Posterior cingulate gyrus (tissue), 11 donors: ENCODE measurements at places on chromosomes 1 and 21.
A peak's percentile ranks its signal among the peaks of the same experiment; 100 is the strongest.

- no peak for DNase-seq
Measured at GRCh38 chr1:156164125-156164831, 10.9 kb downstream of the SEMA4A start.

- no peak for DNase-seq
Measured at GRCh38 chr1:97433824-97434177, 487.0 kb downstream of the DPYD start.

DNA sequence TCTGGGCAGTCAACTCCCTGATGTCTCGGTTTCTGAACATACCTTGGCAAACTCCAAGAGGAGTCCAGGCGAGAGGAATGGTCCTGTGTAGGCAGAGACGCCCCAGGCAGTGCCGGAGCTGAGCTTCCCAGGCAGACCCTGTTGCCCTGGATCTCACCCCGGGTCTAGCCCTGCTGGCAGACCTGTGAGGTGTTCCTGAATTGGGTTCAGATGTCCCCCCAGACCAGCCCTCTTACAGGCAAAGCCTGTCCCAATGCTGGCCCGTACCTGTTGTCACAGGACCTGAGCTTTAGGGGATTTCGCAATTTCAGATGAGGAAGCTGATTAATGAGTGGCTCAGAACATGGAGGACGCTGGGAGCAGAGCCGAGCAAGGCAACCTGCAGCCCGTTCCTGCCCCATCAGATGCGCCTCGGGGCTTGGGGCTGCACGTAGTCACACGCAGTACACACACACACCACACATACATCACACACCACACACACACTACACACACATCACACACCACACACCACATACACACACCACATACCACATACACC, 38.5 kb upstream of the PDE9A start:
- DNase-seq: no peak

DNA sequence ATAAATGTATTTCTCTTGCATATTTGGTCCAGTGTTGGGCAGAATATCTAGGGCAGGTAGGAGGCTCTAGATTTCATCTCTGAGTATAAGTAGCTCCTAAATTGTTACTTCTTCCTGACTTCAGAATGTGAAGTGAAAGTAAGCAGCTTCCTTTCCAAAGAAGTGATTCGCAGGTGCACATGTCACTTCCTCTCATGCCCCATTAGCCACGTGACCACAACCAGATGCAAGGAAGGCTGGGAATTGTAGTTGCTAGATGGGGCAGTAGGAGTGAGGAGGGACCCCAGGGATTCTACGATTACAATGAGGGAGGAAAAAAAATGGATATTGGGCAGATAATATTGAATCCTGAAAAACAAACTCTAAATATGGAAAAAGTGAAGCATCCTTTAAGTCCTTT, 113.2 kb upstream of the CYYR1 start:
- no peak for DNase-seq

DNA sequence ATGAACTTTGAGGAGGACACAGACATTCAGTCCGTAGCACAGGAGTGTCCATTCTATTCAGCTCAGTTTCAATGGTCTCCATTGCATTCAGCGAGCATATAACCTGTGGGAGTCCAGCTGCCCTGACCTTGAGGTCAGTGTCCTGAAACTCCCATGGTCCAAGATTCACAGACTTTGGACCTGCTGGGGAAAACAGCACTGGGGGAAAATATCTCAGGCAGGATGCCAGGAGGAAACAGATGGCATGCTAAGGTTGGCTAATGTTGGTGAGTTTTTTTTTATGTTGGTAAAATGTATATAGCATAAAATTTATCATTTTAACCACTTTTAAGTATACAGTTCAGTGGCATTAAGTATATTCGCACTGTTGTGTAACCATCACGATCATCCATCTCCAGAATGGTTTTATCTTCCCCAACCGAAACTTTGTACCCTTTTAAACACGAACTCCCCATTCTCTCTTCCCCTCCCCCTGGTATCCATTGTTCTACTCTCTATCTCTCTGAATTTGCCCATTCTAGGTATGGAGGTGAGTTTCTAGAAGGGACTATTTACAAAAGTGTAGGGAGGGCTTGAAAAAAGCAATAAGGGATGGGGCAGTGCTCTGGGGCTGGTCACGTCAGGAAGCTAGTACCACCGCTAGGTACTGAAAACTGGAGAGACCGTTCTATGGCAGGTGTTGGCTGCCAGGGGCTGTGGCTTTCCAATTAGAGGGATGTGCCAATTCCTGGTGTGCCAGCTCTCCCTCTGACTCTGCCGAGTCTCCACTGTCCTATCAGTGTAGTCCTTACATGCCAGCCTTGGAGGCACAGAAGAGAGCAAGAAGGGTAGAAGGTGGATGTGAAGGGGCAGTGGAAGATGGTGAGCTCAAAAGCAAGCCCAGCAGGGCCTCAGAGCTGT, 85.3 kb downstream of the FOXD2 start:
- no peak for DNase-seq

DNA sequence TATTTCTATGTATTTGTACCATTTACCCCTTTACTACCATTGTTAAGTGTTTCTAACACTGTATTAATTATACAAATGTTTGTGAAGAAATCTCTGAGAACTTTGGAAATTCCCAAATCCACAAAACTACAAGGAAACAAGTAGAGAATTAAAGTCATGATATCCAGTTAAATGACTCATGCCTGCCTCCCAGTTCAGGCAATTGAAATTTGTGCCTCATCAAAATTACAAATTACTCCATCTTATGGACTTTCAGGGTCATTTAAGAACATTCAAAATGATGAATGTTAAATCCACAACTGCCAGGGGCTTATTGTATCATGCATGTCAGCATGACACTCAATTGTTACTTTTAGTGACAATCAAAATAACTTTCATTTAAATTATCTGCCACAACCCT, 282.4 kb downstream of the ZNF326 start:
- no peak for DNase-seq

- no peak for DNase-seq
Measured at GRCh38 chr21:35244514-35244913, 195.4 kb upstream of the RUNX1 start.

DNA sequence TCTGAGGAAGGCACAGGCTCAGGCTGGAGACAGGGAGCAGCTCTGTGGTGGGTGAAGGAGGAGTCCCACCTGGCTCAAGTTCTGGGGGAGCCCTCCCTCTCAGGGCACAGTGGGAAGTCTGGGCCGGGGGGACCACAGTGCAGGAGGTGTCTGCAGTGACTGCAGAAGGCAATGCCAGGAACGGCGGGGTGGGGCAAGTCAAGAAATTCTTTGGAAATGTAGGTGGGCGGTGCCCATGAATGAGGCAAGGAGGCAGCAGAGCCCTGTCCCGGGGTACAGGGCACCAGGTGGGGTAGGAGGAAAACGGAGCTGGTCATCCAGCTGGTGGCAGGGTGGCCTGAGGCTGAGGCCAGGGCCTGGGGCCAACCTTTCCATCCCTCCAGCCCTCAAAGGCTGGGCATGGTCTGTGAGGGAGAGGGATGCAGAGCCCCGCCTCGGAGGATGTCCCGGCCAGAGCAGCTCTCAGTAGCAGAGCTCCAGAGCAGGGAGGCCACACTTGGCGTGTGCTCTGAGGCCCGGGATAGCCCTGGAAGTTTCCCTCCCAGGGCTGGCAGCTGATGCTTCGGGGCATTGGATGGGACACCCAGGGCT, 4.7 kb downstream of the TFF3 start:
- no peak for DNase-seq

- DNase-seq: no peak
Measured at GRCh38 chr1:246417813-246418564, 89.1 kb downstream of the SMYD3 start.

- peak; percentile 53 for DNase-seq
Measured at GRCh38 chr21:40404396-40404800, 442.6 kb downstream of the DSCAM start.

GRCh38 chr1:107871259-107871658, 93.7 kb downstream of the VAV3 start:
- no peak for DNase-seq

- no peak for DNase-seq
Measured at GRCh38 chr1:168825820-168826219, 96.8 kb upstream of the DPT start.

- no peak for DNase-seq
Measured at GRCh38 chr1:44174630-44175029, 33.2 kb upstream of the KLF18 start.
